ENCODE measurements at places on chromosomes 13 and 19.

- DNase-seq = no peak
Measured at GRCh38 chr13:45896285-45896684, 44.7 kb upstream of the SIAH3 start.

DNA sequence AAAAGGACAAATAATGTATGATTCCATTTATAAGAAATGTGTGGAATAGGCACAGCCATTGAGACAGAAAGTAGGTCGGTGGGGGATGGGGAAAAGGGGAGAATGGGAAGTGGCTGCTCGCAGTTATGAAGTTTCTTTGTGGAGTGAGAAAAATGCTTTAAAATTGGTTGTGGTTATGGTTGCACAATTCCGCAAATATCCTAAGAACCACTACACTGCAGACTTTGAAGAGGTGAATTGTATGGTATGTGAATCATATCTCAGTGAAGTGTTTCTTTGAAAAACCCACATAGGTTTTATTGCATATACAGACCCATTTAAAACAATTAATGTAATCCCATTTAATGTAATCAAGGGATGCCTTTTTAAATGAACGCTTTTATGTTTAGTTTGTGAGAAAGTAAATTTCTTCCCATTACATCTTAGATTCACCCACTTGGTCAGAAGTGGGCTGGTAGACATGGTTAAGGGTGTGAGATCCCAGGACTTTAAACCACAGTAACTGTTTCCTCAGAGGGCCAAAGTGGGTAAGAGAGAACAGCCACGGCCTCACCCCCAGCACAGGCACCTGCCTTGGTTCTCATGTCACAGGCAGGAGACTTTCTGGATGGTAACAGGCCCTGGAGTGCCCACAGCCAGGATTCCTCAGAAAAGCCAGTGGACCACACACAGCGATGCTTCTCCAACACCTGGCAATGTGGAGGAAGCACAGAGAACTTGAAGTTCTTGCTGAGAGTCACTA, 119.3 kb upstream of the GJB6 start:
- DNase-seq = no peak

DNA sequence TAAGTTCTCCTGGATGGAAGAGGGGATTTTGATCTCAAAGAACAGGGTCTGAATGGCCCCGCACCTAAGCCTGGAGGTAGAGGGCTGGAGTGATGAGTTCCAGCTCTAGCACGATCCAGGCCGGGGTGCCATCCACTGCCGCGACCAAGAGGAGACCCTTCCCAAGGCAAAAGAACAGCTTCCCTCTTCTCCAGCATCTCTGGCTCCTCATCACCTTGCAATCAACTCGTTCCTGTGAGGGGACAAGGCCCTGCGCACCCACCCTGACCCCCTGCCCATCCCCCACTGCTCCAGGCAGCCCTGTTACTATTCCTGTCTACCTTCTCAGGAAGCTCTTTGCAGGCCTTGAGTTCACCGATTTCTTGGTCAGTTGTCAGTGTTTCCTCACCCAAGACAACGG, 17.8 kb downstream of the COL4A1 start:
- no peak for DNase-seq

DNA sequence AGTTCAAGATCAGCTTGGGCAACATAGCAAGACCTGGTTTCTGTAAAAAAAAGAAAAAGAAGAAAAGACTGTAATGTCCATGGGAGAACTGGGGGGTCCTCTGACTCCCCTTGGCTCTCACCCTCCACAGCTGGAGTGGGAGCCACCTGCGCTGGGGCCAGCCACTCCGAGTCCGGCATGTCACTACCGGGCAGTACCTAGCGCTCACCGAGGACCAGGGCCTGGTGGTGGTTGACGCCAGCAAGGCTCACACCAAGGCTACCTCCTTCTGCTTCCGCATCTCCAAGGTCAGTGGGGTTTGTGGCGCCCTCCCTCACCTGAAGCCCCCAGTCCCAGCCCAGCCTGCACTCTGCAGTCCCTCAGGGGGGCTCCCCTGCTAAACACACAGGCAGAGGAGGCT, 14.7 kb downstream of the RYR1 start:
- DNase-seq = no peak

DNA sequence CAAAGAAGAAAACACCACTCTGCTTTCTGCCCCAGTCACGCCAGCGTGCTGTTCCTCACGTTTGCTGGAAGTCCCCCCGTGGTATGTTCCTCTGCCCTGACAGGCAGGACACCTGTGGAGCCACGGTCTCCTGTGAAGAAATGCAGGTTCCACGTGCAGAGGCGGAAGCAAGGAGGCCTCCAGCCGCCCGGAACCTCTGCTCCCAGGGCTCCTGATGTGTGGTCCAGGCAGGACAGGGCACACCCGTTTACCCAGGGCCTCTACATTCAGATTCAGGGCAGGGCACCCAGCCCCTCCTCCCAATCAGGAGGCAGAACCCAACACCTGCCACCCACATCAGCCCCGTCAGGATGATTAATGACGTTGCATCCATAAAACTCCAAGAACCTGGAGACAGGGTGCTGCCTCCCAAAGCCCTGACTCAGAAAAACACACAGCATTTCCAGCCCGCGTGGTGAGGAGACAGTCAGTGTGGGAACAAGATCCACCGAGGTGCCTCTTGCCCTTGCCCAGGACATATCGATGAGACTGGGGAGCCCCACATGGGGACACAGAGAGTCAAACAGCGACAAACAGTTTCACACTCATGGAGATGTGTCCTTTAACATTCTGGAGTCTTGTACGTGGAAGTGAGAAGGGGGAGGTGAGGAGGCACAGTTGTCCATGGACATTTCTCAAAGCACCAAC, 76.2 kb downstream of the COL4A1 start:
- no peak for DNase-seq

DNA sequence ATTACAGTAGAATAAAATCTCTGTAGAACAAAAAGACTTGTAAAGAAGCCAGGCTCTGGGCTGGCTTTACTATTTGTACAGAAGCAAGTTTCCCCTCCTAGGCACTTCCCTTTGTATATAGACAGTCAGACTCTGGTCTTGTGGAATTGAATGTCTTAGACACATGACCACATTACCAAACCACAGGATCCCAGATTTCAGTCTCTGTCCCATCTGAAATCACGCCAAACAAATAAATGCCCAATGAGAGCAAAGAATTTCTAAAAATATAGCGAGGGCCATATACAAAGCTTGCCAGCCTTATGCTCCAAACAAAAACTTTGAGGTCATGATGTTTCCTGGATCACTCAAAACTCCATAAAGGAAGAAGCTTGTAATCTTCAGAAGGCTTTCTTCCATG, 23.9 kb downstream of the CCDC70 start:
- DNase-seq = no peak

DNA sequence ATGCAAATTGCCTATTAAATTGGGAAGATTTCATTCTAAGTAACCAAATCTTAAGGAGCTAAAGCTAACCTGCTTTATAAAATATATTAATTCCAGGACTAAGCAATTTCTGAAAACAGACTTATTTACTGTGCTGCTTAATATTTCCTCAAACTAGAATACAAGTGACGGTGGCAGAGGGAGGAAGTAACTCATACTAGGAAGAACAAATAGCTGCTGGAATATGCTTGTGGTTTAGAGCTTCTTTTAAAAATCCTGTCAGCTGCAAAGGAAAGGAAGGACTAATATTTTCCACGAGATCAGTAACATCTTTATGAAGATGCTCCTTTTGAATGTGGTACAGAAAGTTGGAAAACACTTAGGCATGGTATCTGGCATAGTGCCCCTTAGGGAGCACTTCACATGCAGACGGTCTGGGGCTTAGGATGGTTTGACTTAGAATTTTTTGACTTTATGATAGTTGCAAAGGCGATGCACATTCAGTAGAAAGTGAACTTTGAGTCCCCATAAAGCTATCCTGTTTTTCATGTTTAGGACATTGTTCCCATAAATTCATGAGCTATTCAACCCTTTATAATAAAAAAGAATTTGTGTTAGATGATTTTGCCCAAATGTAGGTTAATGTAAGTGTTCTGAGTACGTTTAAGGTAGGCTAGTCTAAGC, 3.4 kb upstream of the HNRNPA1L2 start:
- no peak for DNase-seq

DNA sequence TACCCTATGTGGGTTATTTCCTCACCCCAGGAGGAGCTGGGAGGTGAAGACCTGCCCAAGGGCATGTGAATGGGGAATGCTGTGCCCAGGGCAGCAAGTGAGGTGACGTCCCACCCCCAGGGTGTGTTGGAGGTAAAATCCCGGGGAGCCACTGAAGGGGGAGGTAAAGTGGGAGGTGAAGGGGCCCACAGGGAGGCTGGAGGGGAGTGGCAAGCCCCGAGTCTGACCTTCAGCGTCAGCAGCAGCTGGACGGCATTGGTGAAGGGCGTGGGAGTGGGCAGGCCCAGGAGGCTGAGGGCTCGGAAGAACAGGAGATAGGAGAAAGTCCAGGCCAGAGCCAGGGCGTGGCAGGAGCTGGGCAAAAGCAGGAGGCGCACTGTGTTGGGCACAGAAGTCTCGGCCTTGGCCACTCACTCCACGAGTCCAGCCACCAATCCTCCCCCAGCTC, 2.4 kb downstream of the MBOAT7 start:
- DNase-seq = no peak

DNA sequence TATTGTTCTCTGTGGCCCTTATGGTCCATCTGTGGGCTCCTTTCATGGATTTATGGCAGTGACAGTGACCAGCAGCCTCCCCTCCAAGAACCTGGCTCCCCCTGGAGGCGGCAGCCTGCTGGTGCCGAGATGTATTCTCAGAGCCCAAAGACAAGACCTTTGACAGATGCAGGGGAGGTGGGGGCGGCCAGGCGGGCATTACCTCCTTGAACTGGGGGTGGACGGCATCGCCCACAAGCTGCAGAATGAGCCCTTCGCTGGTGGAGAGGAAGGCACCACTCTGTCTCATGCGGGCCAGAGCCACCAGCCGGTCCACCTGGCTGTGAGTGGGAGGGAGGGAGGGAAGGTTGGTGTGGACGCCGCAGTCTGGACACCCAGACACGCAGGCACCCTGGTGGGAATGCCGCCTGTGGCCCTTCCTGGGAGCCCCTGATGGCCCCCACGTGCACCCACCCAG, 6.6 kb downstream of the ISOC2 start:
- no peak for DNase-seq

DNA sequence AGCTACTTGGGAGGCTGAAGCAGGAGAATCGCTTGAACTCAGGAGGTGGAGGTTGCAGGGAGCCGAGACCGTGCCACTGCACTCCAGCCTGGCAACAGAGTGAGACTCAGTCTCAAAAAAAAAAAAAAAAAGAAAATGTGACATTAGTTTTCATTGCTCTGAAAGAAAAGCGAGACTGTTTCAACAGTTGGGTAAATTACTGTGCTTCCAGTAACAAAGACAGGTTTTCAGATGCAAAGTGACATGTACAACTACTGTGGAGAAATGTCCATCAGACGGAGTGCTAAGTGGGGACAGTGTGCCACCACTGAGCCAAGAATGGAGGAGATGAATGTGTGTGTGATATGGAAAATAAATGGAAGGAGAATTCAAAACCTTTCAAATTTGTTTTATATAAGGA, 24.2 kb upstream of the SLC15A1 start:
- no peak for DNase-seq

DNA sequence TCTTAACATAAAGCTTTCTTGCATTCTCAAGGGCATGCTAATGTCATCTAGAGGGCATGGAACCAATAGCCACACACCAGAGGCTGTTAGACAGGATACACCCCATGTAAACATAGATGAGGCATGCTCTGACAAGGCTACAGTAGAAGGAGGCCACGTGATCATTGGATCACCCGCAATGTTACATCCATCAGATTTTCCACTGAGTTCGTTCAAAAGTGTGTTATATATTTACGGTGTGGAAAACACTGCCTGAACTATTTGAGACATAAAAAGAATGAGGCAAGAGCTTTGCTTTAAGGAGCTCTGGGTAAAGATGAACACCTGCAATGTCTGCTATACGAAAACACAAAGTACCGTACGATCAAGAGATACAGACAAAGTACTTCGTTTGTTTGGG, 817.5 kb upstream of the SLC10A2 start:
- no peak for DNase-seq

- DNase-seq = no peak
Measured at GRCh38 chr13:23440821-23441618, 7.5 kb upstream of the SACS start.

GRCh38 chr19:7395360-7396066, 46.8 kb downstream of the ARHGEF18 start:
- no peak for DNase-seq

GRCh38 chr13:44698066-44698465, 121.9 kb upstream of the TSC22D1 start:
- DNase-seq = peak; percentile 86

DNA sequence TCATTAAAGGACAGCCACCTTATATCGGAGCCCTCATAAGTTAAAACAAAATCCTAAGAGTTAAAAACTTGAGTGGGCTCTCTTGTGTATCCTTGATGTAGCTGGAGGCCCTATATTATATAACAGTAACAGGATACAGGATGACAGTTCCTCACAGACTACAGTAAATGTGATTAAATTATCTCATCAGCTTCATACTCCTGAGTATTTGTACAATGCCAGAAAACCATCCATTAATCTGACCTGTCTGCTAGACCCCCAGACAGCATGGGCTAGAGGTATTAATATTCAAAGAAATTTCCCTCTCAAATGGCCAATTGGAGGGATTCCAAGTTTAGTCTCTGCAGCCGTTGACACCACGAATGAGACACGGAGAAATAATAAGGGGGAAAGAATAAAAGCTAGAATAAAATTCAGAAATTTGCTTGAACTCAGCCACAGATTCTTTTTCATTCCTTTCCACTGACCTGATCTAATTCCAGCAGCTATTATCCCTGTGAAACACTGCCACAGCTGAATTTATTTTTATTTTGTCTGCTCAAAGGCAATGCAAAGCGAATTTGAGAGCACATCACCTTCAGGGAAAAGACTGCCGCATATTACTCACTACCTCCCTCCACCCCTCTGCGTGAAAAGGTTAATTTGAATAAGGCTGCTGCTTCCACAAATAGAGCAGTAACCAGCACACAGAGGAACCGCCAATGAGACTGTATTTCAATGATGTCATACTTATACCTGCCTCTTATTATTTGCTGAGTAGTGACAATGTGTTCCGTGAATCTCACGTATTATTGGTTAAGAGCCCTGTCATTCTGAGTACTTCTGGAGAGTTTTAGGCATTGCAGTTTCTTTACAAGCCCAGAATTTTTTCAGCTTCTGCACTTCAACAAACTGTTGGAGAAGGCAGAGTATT, 155.9 kb upstream of the KLF12 start:
- DNase-seq = no peak

DNA sequence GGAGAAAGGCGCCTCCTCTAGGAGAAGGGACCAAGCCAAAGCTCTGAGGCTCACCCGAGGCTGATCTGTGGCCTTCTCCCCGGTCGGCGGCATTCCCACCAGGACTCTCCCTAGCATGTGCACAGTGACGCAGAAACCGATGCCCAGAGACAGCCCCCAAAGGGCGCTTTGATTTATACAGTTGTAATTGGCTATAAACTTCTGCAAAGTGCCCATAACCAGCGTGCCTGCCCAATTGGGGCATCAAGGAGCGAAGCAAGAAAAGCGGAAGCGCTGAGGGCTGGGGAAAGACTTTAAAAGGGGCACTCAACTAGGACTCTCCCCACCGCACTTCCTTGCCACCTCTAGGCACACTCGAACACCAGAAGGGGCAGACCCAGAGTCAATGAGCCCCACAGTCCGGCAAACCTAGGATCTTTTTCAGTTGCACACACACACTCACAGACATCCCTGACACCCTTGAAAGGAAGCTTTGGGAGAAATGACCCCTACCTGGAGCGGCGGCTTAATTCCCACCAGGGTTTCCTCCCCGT, 1.8 kb downstream of the CDX2 start:
- DNase-seq = peak; percentile 68

GRCh38 chr19:56712611-56713276, 41.2 kb upstream of the ZNF835 start:
- no peak for DNase-seq
